ENCODE measurements at places on chromosomes 13 and 19.

- no peak for DNase-seq
These were observed 89.7 kb downstream of the DCT start for GRCh38 chr13:94389604-94390351.

GRCh38 chr19:46834121-46834520 is 16.5 kb downstream of the AP2S1 start:
- no peak for DNase-seq

GRCh38 chr19:35776102-35776788 is 881 bp downstream of the ARHGAP33 start:
- DNase-seq, result no peak

DNA sequence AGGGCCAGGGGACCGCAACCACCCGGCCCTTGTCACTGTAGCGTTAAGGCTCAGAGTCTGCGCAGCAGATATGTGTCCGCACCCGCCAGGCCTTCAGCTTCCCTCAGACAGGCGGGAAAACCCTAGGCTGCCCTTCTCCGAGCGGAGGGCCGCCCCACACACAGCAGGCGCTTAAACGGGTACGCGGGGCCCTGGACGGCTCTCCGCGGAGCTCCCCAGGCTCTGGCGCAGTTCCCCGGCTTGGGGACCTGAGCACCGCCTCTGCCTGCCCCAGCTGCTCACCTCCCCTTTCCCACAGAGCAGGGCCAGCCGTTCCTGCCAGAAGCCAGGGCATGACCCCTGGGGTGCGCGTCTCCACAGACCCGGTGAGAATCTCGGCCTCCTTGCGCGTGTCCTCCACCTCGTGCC is 593 bp downstream of the ZNF135 start:
- DNase-seq, result no peak

- no peak for DNase-seq
These were observed 151.0 kb downstream of the DLEU7 start for GRCh38 chr13:50692396-50692915.

DNA sequence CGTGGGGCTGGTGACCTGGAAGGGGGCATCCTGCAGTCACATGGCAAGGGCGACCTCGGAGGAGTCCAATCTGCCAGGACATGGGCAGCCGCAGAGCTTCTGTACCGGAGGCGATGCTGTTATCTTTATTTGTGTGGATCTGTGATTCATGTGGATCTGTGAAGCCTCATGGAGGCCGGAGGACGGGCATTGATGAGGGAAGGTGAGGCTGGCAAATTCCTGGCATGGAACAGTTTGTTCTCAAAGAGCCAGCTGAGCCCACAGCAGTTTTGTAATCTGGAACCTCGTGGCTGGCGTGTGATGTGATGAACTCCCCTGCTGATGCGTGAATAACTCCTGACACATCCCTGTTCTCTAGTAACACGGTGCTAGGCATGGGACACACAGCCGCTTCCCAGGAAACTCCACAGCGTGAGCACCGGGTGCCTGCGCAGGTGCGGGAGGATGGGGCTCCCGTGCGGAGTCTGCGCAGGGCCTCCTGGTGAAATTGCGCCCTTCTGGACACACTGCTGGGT is 40.4 kb downstream of the ATP11A start:
- no peak for DNase-seq

DNA sequence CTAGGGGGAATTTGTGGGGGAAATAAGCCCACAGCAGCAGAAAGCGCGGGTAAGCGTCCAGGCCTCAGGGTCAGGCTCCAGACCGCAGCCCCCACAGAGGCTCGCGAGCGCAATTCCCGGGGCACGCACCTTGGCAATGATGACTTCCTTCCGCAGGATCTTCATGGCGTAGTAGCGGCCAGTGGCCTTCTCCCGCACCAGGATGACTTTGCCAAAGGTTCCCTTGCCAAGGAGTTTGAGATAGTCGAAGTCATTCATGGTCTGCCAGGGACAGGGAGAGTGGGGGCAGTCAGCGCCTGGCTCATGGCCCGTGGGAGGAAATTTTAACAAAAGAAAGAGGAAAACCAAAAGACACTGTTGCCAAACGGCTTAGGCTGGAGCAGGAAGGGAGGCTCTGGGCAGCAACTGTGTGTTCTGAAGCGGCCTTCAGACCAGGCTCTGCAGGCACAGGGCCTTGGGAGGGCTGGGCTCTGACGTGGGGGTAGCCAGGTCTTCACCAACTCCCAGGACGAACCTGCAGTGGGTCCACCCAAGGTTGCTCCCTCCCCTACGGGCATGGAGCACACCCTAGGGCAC is 15.4 kb upstream of the CCNP start:
- DNase-seq, result no peak
